ENCODE measurements at places on chromosomes 7 and 10.

- DNase-seq: no peak
Observed at GRCh38 chr7:72751978-72752377, 76.0 kb downstream of the TYW1B start.

GRCh38 chr7:9718071-9718661 is 1255.5 kb upstream of the PHF14 start:
- no peak for DNase-seq

DNA sequence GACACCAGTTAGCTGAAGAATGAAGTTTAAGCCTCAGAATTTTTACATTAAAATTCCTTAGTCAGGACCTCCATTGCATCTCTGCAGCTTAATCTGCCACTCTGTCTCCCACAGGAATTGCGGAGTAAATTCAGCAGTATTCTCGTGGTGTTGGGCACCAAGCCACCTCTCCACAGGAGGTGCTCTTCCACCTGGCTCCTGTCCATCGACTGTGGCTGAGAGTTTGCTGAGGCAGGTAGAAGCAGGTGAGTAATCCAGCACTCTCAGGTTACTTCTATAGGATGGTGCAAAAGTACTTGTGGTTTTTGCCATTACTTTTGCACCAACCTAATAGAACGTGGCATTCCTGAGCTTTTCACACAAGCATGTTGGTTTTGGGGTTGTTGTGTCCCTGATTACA is 134.1 kb downstream of the GFRA1 start:
- no peak for DNase-seq

DNA sequence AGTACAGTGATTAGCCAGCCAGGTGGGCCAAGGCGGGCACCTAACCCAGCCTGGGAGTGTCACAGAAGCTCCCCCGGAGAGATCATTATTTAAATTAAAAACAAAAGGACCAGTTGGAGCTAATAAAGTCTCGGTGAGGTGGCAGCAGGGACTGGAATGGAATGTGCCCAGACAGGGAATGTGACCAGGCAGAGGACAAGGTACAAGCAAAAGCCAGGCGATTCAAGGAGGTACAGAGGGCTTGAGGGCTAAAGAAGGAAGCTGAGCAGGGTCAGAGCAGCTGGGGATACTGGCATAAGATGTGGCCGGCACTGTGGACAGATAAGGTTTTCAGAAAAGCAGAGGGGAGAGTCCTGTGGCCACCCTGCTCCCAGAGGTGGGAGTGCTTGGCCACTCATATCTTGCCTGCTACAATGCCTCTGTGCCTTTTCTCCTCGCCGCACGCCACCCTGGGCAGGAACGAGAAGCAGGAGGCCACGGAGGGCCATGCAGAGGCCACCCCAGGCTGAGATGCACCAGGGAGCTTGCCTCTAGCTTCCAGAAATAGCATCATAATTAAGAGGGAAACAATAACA is 13.2 kb downstream of the TMEM273 start:
- no peak for DNase-seq

DNA sequence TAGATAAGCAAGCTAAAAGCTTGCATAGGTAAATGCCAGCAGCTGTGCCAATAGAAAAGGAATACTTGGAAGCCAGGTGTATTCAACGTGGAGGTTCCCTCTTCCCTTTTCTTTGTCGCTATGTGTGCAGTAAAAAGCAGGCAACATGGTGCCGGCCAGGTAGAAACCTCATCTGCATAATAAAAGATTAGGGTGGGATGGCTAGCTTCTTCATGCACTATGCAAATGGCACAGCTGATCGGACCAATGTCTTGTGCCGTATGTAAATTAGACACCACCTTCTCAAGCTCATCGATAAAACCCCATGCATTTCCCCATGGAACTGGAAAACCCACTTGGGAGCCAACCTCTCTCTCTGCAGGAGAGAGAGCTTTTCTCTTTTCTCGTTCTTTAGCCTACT is 150.9 kb upstream of the FOXK1 start:
- DNase-seq: no peak

DNA sequence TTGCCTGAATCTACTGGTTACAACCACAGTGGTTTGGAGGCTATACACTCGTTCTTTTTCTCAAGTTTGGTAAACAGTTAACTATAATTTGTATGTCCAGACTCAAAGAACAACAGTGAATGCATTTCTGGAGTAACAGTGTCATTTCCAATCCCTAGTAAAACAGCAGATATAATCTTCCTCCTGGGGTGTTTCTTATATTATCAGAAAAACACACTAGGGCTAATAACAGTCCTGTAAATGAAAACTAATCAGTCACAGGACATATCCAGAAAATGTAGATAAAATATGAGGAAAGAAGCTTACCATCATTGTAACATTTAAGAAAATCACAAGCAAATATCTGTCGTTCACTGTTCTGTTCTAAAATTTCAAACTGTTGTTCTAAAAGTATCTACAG is 82.6 kb downstream of the LRRN3 start:
- no peak for DNase-seq

DNA sequence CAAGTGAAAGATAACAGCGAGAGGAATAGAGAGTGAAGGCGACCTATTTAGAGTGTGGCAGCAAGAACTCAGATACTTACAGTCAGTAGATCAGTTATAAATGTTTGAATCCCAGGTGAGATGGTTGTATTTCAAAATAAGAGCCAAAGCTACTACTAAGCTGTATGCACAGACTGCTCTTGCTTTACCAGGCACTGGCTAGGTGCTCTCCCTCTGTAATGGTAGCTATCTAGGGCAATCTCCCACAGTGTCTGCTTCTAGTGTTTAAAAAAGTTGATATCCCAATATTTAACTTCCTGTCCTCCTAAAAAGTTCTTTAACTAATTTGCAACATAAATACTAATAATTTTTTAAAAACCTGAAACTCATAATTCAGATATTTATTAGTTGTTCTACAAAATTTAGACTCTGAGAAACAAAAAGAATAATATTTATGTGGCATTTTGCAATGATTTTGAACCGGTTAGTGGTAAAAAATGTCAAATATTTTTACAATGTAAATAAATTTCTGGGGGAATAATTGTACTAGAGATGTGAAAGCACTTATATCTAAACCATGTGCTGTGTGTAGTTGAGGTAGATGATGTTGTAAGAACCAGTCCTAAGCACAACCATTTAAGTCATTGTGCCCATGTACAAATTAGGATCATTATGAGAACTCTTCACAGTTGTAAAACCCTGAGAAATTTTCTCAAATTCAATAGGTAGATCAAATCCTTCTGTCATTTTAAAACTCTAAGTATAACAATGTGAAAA is 349.3 kb upstream of the SEMA3D start:
- DNase-seq: no peak

DNA sequence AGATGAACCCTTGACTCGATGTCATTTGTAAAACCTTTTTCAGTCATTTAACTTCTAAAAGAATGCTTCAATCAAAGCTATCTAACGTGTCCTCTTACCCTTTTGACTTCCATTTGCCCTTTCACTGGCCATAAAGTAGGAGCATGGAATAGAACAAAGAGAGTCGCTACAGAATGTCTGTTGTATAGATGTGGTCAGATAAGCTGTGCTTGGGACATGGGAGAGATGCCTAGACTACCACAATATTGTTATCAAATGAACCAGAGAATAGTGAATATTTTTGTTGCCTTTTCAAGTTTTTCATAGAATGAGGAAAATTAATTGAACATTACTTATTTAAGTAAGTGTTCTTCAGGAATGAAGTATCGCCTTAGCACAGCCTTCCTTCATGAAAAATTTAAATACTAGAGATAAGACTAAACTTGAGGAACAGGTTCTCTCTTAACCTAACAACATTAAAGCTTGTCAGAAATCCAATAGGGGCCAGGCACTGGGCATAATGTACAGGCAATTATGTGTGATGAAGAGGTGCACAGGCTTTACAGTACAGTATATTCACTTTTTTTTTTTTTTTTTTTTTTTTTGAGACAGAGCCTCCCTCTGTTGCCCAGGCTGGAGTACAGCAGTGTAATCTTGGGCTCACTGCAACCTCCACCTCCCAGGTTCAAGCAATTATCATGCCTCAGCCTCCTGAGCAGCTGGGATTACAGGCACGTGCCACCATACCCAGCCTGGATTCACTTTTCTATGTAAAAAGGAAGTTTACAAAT is 7.5 kb upstream of the KMT2E start:
- no peak for DNase-seq

GRCh38 chr10:15420858-15421257 is 49.8 kb upstream of the FAM171A1 start:
- no peak for DNase-seq

- peak; percentile 53 for DNase-seq
Observed at GRCh38 chr7:44431091-44431608, 59.3 kb downstream of the NUDCD3 start.

DNA sequence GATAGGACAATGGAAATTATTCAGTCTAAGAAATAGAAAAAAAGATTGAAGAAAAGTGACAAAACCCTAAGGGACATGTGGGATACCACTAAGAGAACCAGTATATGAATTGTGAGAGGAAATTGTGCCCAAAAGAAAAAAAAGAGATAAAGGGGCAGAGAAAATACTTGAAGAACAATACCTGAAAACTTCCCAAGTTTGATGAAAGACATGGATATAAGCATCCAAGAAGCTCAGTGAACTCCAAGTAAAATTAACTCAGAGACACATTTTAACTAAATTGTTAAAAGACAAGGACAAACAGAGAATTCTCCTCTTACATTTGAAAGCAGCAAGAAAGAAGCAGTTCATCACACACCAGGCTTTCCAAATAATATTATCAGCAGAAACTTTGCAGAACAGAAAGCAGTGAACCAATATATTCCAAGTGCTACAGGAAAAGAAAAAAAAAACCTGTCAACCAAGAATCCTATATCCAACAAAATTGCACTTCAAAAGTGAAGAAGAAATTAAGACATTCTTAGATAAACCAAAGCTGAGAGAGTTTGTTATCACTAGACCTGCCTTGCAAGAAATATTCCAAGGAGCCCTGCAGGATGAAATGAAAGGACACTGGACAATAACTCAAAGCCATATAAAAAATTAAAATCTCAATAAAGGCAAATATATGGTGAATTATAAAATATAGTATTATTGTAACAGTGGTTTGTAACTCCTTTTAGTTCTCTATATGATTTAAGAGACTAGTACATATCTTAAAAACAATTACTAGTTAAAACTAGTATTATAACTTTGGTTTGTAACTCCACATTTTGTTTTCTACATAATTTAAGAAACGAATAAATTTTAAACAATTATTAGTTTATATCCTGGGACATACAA is 470.0 kb downstream of the PTPRN2 start:
- DNase-seq: no peak

DNA sequence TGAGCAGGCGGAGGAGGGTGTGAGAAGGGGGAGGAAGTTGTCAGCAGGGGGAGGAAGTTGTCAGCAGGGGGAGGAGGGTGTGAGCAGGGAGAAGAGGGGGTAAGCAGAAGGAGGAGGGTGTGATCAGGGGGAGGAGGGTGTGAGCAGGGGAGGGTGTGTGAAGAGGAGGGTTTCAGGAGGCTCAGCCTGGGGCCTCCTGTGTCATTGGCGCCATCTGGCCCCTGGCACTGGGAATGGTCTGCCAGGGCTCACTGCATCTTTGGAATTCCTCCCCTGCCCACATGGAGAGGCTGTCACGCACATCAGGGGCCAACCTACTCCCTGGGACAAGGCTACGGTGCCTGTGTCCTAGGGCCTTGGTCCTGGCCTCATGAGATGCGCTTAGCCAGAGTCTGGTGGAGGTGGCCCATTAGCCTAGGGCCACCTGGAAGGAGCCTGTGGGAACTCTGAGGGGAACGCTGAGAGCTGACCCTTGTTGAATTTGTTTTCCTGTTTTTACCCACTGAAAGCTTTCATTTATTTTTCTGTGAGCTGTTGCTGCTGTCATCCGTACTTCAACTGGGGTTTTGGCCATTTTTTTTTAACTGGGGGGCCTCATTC is 18.0 kb downstream of the CAMK2B start:
- peak; percentile 48 for DNase-seq

DNA sequence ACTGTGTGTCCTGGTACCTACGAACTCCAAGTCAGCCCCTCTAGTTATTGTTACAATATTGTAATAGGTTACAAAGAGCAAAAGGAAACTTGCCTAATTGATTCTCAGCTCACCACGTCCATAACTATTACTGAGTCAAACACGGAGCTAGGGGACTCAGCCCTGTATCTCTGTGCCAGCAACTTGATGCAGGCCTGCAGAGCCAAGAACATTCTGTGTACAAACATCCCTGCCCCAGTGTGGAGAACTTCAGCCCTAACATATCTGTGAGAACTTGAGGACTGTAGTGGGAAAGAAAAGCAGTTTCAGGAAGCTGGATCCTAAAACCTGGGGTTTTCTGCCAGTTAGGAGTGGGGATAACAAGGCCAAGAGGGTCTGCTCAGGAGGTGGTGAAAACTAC is 114.9 kb upstream of the PRSS58 start:
- no peak for DNase-seq

DNA sequence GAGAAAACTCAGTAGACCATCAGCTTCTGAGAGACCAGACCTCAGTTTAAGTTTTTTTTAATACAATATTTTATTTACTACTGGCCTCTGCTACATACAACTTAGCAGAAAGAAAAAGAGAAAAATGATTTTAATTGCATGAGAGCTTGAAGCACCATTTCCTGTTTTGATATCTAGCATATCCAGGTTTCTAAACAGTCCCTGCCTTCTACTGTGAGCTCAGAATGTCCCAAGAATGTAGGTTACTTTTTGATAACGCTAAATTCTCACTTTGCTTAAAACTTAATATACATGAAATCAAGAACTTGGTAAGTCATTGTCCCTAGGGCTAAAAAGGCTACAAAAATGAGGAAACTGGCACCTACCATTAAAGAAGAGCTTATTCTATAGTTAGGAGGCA is 7.0 kb downstream of the TMEM243 start:
- no peak for DNase-seq

DNA sequence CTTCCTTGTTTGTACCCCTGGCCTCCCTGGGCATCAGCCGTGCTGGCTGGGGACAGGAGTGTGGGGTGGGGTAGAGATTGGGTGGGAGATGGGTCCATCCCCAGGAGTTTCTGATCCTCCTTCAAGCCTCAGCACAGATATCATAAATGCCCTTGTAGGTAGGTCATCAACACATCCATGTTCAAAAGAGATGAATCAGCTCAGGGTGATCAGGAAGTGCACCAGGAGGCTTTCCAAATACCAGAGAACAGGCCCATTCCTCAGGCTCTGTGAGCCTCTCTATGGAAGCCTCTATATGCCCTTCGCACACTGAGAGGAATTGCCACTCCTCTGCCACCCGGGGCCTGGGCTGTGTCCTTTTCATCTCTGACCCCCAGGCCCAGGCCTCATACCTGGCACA is 31.9 kb upstream of the ADCYAP1R1 start:
- no peak for DNase-seq

- no peak for DNase-seq
Observed at GRCh38 chr7:138170959-138171703, 94.9 kb downstream of the AKR1D1 start.

- DNase-seq: no peak
Observed at GRCh38 chr10:129767751-129768150, 196.3 kb downstream of the EBF3 start.

- DNase-seq: no peak
Observed at GRCh38 chr10:112362833-112363232, 11.1 kb upstream of the ACSL5 start.

- DNase-seq: no peak
Observed at GRCh38 chr7:33326485-33326848, 197.1 kb downstream of the BBS9 start.

GRCh38 chr10:34674176-34674575 is 140.9 kb downstream of the PARD3 start:
- no peak for DNase-seq
